Activated CD4-positive, alpha-beta T cell treated with anti-CD3 and anti-CD28 coated beads, Interleukin-2, amount 50 U/mL, for 48 hours (primary cell): ENCODE measurements at places on chromosomes 12 and 14.
A peak's percentile ranks its signal among the peaks of the same experiment; 100 is the strongest.

- no peak for DNase-seq
These were observed 505.2 kb downstream of the BCL11B start for GRCh38 chr14:98766818-98767217.

DNA sequence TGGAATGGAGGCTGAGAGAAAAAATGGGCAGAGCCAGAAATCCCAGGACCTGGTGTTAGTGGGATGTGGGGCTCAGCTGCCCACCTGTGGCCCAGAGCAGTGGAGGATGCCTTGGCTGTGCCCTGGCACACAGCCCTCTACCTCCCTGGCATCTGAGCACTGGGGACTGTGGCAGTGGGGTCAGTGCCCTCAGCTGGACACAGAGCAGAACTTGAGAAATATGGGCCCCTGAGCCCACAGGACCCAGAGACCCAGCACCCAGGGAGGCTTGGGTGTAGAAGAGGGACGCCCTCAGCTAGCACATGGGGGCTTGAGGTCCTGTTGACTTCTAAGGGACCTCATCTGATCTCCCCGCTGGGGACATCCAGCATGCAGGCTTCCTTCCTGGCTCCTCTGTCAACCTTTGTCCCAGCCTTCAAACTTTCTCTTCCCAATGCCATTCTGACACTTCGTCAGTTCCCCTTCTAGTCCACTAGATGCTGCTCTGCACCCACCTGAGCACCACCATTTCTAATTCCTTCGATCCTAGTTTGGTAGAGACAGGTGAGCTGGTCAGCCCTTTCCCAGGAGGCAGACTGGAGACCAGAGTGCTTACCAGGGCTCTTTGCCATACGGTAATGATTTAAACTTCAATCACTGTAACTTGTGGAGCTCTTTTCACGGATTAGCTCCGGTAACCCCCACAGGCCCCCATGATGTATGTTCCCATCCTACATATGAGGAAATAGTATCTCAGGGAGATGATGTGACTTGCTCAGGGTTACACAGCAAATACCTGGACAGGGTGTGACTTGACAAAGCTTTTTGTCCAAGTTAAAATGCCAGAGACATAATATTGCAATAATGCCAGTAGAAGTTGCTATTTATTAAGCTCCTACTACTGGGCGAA is 143.7 kb downstream of the ASCL4 start:
- no peak for DNase-seq

DNA sequence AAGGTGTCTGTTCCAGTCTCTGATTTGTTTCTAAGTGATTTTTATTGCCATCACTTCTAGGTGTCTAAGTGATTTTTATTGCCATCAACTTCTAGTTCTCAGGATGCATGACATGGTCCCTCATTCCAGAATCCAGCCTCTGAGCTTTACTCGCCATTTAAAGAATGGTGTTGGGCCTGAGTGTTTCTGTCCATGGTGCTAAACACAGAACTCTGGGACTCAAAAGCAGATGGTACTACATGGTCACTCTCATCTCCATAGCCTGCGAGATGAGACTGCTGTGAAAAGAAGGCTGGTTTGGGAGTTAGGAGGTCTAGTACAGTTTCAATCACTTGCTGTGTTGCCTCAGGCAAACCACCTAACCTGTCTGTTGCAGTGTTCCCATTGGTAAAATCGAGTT is 276.6 kb downstream of the NRXN3 start:
- DNase-seq = no peak

GRCh38 chr14:89428173-89428523 is 11.1 kb upstream of the FOXN3 start:
- DNase-seq = no peak

- DNase-seq = no peak
These were observed 4.3 kb upstream of the HOXC12 start for GRCh38 chr12:53950437-53950773.

DNA sequence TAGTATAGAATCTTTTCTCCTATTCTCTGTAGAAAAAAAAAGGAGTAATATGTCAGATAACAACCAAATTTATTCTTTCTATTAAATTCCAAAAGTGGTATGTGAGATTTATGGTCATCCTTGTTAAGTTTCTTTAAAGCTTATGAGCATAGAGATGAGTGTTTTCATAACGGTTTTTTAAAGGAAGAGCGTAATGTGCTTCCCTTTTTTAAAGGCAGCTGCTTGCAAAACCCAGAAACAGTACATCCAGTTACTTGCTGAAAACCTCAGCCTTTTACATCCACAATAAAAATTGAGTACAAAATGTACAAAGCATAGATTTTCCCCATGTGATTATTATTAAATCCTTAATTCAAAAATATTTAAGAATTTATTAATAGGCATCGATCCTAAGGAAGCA is 53.6 kb upstream of the CD163 start:
- no peak for DNase-seq

GRCh38 chr14:76352639-76353281 is 23.2 kb upstream of the ESRRB start:
- peak; percentile 67 for DNase-seq

GRCh38 chr14:50501642-50502041 is 30.7 kb downstream of the MAP4K5 start:
- no peak for DNase-seq

DNA sequence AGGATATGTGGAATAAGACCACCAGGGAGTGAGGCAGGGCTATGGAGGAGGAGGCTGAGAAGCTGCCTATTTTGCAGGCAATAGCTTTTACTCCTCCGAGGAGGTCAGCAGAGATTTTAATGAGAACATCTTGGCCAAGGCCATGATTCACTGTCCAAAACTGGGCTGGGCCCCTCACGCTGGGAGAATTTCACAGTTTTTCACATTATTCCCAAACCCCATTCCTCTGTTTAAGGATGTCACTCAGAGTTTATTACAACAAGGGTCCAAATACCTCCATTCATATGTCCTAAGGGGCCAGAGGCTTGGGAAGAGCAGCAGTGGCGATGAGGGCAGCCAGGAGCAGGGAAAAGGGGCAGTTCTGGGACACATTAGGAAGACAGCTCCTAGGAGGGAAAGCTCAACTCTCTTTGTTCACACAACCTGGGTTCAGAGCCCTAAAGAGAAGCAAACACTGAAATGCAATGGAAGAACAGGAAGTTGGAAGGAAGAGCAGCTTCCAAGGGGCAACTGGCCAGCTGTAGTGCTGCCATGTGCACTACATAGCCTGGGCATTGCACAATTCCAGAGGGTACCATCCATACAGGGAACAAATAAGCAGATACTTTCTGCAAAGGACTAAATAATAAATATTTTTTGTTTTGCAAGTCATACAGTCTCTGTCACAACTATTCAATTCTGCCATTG is 283.2 kb downstream of the NUAK1 start:
- DNase-seq = no peak
